ENCODE measurements at places on chromosomes 5 and 9. TPM values are rescaled to one million over a fixed set of nuclear protein-coding genes. Genes with fewer than 3 reads are reported as not detected.

DNA sequence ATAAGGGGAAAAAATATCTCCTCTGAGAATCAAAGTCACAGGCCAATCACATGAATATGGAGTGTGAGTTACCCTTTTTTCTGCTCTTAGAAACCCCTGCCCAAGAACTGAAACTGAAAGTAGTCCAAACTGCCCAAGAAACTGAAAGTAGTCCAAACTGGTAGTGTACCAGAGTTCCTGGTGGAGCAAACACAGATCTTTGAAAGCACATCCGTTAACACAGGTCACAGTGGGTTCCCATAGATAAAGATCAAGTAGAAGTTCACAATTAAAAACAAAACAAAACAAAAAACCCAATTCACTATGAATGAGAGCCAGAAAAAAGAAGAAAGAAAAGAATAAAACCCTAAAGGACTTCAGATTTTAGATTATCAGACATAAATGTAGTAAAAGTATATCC is 332.4 kb upstream of the EFNA5 start:
- peak; percentile 70 for DNase-seq

DNA sequence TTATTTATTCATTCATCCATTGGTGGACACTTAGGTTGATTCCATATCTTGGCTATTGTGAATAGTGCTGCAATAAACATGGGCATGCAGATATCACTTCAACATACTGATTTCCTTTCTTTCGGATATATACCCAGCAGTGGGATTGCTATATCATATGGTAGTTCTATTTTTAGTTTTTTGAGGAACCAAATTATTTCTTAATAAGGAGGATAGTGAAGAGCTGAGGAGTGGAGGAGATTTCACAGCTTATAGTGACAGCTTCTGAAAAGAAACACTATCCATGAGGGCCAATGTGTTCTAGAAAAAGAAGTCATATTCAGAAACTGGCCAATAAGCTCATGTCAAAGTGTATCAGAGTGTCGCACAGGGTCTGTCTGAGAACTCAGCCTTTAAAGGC is 183.3 kb downstream of the SEC61B start:
- DNase-seq: no peak

DNA sequence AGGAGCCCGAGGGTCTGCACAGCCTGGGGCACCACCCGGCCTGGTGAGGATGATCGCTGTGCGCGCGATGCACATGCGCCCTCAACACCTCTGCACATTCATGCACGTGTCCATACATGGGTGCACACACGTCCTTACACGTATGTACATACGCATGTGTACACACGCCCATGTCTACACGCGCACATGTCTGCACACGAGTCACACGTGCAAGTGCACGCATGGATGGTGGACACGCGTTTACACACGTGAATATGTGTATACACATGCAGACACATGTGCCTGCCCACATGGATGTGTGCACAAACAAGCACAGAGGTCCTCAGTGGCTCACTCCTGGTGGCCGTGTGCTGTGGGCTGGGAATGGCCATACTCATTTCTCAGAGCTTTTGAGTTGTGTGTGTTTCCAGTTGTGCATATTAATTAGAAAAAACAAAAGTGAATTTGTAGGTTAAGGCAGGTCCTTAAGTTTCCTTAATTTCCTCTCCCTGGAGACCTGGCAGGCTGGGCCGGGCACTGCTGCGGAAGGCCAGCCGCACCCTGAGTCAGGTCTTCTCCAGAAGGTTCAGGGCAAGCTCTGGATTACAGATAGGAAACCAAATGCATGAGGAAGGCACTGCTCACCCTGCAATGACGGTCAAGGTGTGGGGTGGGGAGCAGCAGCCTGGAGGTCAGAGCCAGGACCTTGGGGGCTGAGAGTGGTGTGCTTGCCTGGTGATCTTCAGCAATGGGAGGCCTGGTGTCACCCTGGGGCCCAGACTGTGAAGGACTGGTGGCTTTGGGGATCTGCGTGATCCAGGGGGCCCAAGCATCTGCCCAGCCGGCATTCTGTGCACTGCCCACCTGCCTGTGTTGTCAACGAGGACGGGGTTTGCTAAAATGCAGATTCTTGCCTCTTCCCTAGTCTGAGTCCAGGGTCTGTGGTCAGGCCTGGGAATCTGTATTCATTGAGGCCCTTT is 1.3 kb upstream of the RNU6ATAC start:
- DNase-seq: no peak

Gene ZDHHC11
- total RNA-seq: 0.61 TPM

Gene PPP2R2B
- total RNA-seq: not detected

Data from GM12878 (cell line).